ENCODE measurements at places on chromosomes 6 and 20.

GRCh38 chr20:40477805-40478204, 211.2 kb downstream of the MAFB start:
- no peak for DNase-seq

DNA sequence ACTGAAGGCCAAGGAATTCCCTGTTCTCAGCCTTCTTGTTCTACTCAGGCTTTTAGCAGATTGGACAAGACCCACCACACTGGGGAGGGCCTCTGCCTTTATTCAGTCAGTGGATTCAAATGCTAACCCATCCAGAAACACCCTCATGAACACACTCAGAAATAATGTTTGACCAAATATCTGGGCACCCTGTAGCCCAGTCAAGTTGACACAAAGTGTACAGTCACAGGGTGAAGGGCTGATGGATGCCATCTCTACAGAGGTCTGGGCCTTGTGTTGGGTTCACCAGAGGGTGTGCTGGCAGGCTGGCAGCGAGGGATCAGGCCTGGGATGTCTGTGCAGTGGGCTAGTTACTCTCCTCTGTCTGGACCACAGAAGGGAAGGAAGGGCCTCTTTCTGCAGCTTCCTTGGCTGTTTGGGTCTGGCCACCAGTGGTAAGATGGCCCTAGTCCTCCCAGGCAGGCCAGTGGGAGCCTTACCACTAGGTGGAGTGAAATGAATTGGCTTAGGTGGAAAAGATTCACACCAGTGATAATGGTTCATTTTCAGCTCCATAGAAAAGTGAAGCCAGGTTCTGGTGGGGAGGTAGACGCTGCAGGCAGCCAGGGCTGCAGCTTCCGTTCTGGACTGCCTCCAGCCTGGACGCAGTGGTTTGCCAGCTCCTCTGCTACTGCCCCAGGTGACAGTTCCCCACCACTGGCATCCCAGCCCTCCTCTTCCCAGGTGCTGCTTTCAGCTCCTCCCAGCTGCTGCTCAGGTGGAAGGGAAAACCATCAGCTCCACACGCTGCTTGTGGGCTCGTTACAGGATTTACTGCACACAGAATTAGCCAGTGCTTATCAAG, 9.2 kb downstream of the TUBB2A start:
- DNase-seq: no peak

DNA sequence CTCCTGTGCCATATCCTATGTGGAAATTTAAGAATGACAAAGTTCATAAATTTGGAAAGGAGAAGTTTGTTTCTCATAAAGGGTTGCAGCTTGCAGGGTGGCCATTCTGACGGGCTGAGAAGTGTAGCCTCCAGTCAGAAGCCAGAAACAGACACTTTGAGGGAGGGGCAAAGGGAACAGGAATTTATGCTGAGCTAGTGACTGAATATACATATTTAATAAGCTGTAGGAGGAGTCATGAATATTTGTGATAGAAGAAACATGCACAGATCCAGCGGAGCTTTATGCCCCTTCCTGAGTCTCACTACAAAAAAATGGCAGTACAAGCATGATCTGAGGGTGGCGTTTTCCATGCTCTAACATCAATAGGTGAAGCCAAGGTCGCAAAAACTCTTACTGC, 798.3 kb downstream of the KIF16B start:
- DNase-seq: no peak

GRCh38 chr20:34011275-34011674, 17.6 kb downstream of the RALY start:
- no peak for DNase-seq

DNA sequence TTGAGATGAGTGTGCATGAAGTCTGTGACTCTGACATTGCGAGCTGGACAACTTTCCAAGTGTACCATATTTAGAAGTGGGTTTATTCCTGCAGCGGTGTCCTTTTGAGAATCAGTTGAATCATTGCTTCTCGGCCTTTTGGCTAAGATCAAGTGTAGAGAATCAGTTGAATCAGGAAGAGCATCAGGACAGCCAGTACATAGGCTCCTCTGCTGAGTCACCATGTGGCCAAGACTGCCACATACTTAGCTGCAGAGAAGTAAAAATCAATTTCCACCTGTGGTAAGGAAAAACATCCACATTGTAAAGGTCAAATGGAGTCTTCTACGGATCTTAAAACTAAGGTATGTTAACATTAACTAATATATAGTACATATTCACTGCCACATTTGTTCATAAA, 428.4 kb upstream of the MARCKS start:
- DNase-seq: no peak

Measured in NCI-H2107 (cell line).